ENCODE measurements at places on chromosomes 5 and 9. TPM values are rescaled to one million over a fixed set of nuclear protein-coding genes. Genes with fewer than 3 reads are reported as not detected.

DNA sequence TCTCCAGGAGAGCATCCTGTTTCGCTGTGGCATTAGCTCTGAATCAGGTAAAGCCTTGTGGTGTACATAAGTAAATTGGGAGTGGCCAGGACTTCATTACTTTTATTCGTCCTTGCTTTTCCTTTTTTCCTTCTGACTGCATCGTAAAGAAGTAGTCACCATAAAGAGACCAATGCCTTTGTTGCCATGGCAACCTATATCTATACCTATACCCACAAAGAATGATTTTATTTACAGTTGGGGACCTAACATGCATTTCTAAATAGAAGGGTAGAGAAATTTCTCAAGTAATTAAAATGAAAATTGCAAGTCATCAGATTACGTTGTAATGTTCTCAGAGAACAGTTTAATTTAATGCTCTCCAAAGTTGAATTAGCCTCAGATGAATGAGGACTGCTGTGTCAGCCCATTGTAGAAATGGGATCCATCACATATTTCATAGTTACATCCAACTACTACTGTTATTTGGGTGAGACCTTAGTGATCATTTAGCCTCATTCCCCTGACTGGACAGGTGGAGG is 18.6 kb downstream of the PTCD2 start:
- no peaks in the 10 kb centered on the region for H3K27me3 ChIP-seq
- H3K36me3 ChIP-seq: peaks cover 64% of the 10 kb centered on the region
- H3K27ac ChIP-seq: no peak overlapping the region
- no peak for DNase-seq
- H3K4me3 ChIP-seq: no peak overlapping the region

DNA sequence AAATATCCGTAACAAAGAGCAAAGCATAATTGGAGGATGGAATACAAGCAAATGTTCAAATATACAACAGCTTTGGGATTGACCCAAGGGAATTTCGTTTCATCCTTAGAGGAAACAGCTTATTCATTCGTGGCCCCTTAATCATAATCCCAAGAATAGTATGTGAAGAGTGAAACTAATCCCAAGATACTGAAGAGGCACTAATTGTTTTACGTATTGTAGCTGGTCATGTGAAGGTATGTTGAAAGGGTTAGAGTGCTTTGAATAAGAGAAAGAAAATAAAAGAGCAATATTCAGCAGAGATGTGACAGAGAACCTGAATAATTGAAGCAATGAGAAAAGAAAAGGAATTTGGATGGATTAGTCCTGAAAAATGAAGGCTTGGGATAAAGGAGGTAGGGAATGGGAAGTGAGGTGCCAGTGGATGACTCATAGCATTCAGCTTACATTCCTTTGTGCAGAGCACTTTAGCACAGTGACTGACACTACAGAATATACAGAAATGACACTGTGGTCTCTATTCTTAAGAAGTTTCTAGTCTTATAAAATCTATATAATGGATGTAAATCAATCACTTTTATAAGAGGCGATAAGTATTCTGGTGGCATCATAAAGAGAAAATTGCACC is 221.9 kb downstream of the TLR4 start:
- H3K4me3 ChIP-seq: no peak overlapping the region
- H3K27me3 ChIP-seq: no peaks in the 10 kb centered on the region

GRCh38 chr5:44983006-44983405 is 174.3 kb downstream of the MRPS30 start:
- H3K4me1 ChIP-seq: no peaks in the 10 kb centered on the region
- H3K27ac ChIP-seq: no peak overlapping the region
- no peak overlapping the region for H3K4me3 ChIP-seq
- H3K36me3 ChIP-seq: no peaks in the 10 kb centered on the region
- no peak for DNase-seq
- H3K27me3 ChIP-seq: no peaks in the 10 kb centered on the region

- H3K36me3 ChIP-seq: no peaks in the 10 kb centered on the region
- no peaks in the 10 kb centered on the region for H3K4me1 ChIP-seq
- DNase-seq: no peak
- peaks cover 2% of the 10 kb centered on the region for H3K27me3 ChIP-seq
- no peak overlapping the region for H3K4me3 ChIP-seq
- no peak overlapping the region for H3K27ac ChIP-seq
Observed at GRCh38 chr9:259405-260404, 45.0 kb downstream of the DOCK8 start.

GRCh38 chr5:102789469-102789868 is 34.4 kb downstream of the PAM start:
- no peaks in the 10 kb centered on the region for H3K36me3 ChIP-seq
- peaks cover 23% of the 10 kb centered on the region for H3K4me1 ChIP-seq
- no peaks in the 10 kb centered on the region for H3K27me3 ChIP-seq
- H3K4me3 ChIP-seq: no peak overlapping the region
- no peak for DNase-seq

GRCh38 chr5:78699552-78700153 is 51.1 kb upstream of the LHFPL2 start:
- no peaks in the 10 kb centered on the region for H3K27me3 ChIP-seq
- H3K36me3 ChIP-seq: no peaks in the 10 kb centered on the region
- no peak overlapping the region for H3K27ac ChIP-seq

GRCh38 chr9:96762568-96762967 is 15.3 kb downstream of the ZNF510 start:
- no peaks in the 10 kb centered on the region for H3K27me3 ChIP-seq
- no peaks in the 10 kb centered on the region for H3K4me1 ChIP-seq
- no peak overlapping the region for H3K4me3 ChIP-seq
- H3K36me3 ChIP-seq: peaks cover 90% of the 10 kb centered on the region

GRCh38 chr9:127567035-127567729 is 44.9 kb upstream of the STXBP1 start:
- DNase-seq: peak; percentile 72
- H3K36me3 ChIP-seq: no peaks in the 10 kb centered on the region
- peak overlapping the region; percentile 96 for H3K27ac ChIP-seq
- H3K4me1 ChIP-seq: peaks cover 9% of the 10 kb centered on the region
- H3K4me3 ChIP-seq: peak overlapping the region; percentile 78

DNA sequence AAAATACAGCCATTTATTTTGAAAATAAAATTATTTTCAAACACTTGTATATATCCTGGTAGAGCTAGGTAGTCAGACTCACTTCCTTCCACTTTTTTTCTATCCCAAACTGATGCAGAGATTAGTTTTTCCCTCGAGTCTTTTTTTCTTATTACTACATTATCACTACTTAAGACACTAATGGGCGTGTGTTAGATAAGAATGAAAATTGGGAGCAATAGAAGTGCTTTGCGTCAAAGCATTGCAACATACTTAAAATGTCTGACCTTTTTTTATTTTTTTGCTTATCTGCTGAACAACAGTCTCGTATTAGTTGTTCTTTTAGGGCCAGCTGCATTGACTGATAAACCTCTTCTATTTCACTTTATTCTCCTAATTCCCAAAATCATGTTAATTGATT is 1278.7 kb downstream of the CDH12 start:
- H3K27me3 ChIP-seq: no peaks in the 10 kb centered on the region
- no peaks in the 10 kb centered on the region for H3K36me3 ChIP-seq
- DNase-seq: no peak
- H3K4me3 ChIP-seq: no peak overlapping the region

DNA sequence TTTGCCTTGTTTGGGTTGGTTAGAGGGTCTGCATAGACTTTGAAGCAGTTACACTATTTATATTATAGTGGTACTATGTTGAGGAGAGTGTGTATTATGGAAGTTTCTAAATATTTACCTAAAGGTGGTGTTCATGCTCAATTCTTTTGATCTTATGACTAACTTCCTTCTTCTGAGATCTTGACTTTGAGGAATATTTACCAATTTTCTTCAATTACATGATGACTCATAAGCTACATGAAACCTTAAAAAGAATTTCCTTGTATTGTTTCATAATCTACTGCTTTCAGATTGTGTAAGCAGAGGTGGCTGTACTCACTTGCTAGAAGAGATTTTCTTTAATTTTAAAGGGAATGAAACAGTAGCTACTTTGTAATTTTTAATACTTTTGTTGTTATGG is 276.1 kb downstream of the TAF11L14 start:
- H3K4me3 ChIP-seq: no peak overlapping the region
- H3K27me3 ChIP-seq: no peaks in the 10 kb centered on the region
- no peak for DNase-seq
- H3K27ac ChIP-seq: no peak overlapping the region
- no peaks in the 10 kb centered on the region for H3K36me3 ChIP-seq
- H3K4me1 ChIP-seq: no peaks in the 10 kb centered on the region

MYO10 gene
- 17.3 TPM for total RNA-seq

CYLC2 gene
- total RNA-seq: not detected

FBP2 gene
- total RNA-seq: not detected

WNT8A gene
- not detected for total RNA-seq

GARIN3 gene
- not detected for total RNA-seq

PCDHGA6 gene
- 3.6 TPM for total RNA-seq

BRIX1 gene
- 19.6 TPM for total RNA-seq

PDE4D gene
- total RNA-seq: 29.0 TPM

ADRA1B gene
- total RNA-seq: 1.5 TPM

PRLR gene
- total RNA-seq: 2.0 TPM

ASPN gene
- 18.0 TPM for total RNA-seq

PCDHGB4 gene
- 4.5 TPM for total RNA-seq

Measured in heart left ventricle (tissue), 16 donors.